ENCODE measurements at places on chromosomes 6 and 20.
A peak's percentile ranks its signal among the peaks of the same experiment; 100 is the strongest.

- no peak for DNase-seq
These were observed 61.9 kb downstream of the SASH1 start for GRCh38 chr6:148404456-148405054.

- no peak for DNase-seq
These were observed 15.5 kb downstream of the GNAS-AS1 start for GRCh38 chr20:58835231-58835630.

- DNase-seq = no peak
These were observed 6.7 kb downstream of the DEF6 start for GRCh38 chr6:35304299-35304698.

DNA sequence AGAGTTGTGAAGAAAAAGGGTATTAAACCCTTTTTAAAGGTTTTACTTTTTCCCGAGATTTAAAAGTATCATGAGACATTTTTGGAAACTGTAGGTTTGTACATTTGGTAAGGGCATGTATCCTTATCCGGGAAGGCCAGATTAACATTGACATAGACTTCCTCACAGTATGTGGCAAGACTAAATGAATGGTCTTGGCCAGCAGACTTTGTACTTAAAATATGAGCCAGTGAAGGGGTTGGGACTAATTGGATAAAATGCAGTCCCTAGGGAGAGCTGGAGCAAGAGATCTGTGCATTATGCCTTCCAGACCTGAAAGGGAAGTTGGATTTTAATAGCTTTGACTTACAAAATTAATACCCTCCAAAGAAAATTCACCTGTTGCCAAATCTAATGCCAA lies 60.4 kb upstream of the CCN2 start:
- no peak for DNase-seq

DNA sequence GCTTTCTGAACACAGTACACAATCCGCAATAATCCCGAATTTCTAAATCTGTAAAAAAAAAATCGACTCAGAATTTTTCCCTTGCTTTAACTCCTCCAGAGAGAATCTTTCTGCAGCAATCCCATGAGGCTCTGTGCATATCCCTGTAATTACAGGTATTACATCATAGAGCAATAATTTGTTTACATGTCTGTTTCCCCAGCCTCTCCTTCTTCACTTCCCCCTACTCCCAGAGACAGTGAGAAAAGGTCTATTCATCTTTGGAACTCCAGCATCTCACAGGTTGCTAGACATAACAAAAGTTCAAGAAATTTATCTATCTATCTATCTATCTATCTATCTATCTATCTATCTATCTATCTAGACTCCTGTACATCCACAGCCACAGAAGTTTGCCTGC lies 26.0 kb downstream of the KLHL31 start:
- DNase-seq = no peak

DNA sequence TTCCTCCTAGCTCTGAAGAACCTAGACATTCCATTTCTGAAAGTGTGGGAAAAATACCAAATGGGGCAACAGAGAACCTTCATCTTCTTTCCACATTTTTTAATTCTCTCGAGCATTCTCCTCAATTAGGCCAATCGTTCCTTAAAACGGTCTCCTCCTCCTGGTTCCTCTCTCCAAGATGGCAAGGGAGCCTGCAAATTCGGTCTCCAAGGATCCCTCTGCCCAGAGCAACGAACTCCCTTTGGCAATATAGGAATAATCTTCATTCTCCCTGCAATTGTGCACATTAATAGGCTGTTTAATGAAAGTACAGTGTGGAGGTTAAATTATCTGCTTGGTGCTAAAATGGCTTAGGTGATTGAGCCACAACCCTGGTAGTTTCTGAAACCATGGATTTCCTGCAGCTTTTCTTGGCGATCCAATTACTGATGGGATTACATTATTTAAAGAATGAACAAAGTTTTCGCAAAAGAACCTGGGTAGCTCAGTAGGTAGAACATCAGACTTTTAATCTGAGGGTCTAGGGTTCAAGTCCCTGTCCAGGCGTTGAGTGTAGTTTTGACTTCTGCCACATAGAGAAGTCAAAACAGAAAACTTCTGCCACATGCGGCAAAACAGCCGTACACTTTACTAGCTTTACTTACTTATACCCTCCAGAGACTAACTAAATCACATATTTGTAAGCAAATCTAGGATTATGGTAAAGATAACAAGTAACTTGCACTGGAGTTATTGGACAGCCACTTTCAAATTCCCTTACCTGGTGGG lies 102.9 kb upstream of the ZNF184 start:
- no peak for DNase-seq

GRCh38 chr6:18386298-18386976 lies 713 bp upstream of the RNF144B start:
- DNase-seq = no peak

DNA sequence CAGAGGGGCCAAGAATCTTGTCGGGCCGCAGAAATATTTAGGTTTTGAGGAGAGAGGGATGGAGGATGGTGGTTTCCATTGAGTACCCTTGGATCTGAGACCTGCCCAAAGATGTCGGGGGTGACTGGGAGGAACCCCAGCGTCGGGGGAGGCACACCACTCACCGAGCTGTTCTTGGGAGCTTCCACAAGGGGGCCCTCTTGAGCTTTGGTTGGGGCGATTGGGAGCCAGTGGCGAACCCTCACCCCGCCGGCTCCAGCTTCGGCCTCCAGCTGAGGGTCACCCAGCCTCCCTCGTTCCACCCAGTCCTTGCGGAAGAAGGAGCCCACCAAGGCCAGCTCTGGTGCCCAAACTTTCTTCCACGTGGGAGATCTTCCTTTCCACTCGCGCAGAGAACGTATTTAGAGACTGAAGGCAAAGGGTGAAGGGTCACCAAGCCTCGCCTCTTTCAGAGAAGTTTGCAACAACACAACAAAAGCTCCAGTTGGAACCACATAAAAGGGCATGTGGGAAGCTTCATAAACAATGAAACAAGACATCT lies 33.6 kb downstream of the APCDD1L start:
- no peak for DNase-seq

- no peak for DNase-seq
These were observed 200.5 kb upstream of the MCHR2 start for GRCh38 chr6:100194535-100194934.

GRCh38 chr6:34919651-34920050 lies 30.6 kb downstream of the ANKS1A start:
- no peak for DNase-seq

- DNase-seq = peak; percentile 86
These were observed 4.7 kb upstream of the MRGBP start for GRCh38 chr20:62791301-62792181.

- DNase-seq = no peak
These were observed 50.1 kb downstream of the SSR1 start for GRCh38 chr6:7262746-7263518.

DNA sequence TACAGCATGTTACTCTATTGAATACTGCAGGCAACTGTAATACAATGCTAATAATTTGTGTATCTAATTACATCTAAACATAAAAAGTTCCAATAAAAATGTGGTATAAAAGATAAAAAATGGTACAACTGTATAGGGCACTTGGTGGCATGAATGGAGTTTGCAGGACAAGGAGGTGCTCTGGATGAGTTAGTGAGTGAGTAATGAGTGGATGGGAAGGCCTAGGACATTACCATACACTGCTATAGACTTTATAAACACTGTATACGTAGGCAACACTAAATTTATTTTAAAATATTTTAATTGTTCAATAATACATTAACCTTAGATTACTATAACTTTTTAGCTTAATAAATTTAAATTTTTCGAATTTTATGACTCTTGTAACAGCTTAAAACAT lies 579.6 kb upstream of the MAN1A1 start:
- no peak for DNase-seq

DNA sequence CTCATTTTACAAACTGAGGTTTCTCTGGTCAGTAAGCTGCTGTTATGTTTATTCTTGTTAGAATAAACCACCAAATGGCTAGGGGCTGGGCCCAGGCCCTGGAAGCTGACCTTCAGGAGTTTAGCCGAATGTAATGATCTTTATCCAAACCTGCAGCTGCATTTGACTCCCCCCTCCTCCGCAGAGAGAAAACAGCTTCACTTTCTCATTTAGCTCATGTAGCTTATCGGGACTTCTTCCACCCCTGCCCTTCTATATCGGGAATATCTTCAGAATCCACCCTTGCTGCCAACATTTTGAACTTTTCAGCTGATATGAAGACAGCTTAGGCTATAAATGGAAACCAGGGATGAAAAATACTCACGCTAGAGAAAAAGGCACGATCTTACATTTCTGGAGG lies 102.6 kb downstream of the ZMYND8 start:
- no peak for DNase-seq

GRCh38 chr6:43277643-43278523 lies 20.2 kb upstream of the SLC22A7 start:
- DNase-seq = no peak

GRCh38 chr20:20593447-20594170 lies 118.8 kb downstream of the RALGAPA2 start:
- DNase-seq = peak; percentile 98

- DNase-seq = peak; percentile 42
These were observed 33.2 kb downstream of the NT5E start for GRCh38 chr6:85482905-85483700.

GRCh38 chr20:34098570-34098969 lies 13.5 kb downstream of the EIF2S2 start:
- DNase-seq = no peak

GRCh38 chr6:100168148-100168547 lies 174.1 kb upstream of the MCHR2 start:
- DNase-seq = no peak

DNA sequence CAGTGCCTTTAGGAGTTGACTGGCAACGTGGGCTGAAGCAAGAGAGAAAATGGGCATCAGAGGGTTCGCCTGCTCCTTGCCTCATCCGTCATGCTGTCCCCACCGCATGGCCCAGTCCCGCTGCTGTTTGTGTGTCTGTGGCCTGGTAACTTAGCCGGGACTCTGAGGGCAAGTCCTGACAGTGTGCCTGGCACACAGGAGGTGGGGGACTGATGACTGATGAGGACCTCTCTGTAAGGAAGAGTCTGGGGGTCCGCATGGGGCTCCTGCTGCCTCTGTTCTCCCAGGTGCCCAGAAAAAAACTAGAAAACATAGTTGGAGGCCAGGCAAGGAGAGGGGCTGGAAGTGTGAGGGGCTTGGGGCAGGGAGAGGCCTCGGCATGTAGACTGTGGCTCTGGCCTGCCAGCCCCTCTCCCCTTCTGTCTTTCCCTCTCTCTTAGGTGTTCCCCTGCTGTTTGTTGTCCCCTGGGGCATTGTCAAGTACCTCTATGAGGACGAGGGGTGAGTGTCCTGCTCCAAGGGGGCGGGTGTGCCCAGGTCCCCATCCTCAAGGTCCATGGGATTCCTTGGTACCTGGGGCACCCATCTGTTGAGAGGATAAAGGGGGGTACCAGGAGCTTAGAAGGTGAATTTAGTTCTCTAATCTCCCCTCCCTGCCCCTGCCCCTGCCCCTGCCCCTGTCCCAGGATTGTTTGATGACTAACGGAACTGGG lies 29.5 kb downstream of the GLP1R start:
- DNase-seq = no peak

- DNase-seq = no peak
These were observed 9.0 kb downstream of the CNR1 start for GRCh38 chr6:88157106-88157505.

DNA sequence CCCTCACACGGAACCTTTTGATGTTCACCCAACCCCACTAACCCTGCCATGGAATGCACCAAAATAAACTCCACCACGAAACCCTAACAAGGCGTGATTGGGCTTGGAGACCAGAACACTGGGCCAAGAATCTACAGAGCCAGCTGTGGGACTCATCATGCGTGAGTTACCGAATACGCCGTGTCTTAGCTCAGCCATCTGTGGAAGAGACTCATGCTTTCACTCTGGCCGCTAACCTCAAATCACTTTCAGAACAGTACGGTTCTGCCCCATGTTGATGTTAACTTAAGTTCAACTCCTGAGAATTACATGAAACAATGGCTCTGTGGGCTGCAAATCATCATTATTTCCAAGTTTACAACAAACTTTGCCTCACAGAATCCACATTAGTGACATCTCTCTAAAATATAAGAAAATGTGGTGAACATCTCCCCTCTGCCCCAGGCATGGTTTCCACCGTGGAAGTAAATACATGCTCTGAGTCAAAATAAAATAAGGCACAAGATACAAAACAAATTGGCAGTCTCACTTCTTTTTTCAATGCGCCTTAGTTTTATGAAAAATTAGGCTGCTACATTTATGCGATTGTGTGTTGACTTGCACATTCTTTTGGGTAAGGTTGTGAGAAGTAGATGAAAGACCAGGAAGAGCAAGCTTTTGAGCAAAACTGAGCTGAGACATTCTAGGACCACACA lies 308.9 kb upstream of the EXOC2 start:
- no peak for DNase-seq

- no peak for DNase-seq
These were observed 30.3 kb downstream of the RIPOR2 start for GRCh38 chr6:24905483-24905882.

- DNase-seq = no peak
These were observed 81.0 kb downstream of the HIVEP2 start for GRCh38 chr6:142863981-142864380.

GRCh38 chr6:3852391-3852790 lies 3.2 kb downstream of the FAM50B start:
- no peak for DNase-seq

GRCh38 chr6:106763361-106763760 lies 134.0 kb downstream of the QRSL1 start:
- no peak for DNase-seq

DNA sequence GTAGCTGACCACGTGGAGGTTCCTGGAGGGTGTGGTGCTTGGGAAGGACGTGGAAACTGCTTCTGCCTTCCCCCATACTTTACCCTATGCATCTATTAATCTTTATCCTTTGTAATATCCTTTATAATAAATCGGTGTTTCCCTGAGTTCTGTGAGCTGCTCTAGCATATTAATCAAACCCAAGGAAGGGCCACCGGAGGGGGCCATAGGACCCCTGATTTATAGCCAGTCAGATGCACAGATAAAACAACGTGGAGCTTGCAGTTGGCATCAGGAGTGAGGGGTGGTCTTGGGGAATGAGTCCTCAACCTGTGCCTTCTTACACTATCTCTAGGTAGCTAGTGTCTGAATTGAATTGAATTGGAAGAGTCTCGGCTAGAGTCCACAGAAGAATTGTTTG lies 36.5 kb upstream of the TFAP2A start:
- no peak for DNase-seq

- no peak for DNase-seq
These were observed 44.3 kb downstream of the CPXM1 start for GRCh38 chr20:2756056-2756611.

DNA sequence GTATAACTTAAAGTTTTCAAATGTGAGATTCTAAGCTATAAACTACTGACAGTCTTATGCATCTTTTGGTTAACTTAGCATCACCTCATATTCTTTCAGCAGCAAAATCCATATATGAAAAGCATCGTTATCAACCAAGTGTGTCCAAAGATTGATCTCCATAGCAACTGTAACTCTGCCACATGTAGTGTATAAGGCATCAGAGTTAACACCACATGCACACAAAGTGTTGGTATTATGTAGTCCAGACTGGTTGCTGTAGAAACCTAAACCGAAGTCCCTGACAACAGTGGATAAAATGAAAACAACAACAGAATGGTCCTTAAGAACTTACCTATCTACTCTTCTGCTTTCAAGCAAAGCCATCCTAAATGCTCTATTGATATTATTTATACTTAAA lies 39.6 kb downstream of the PDSS2 start:
- no peak for DNase-seq

Measured in NCI-H1105 (cell line).